ENCODE measurements at places on chromosomes 12 and 14. TPM values are rescaled to one million over a fixed set of nuclear protein-coding genes. Genes with fewer than 3 reads are reported as not detected.

Gene SPTB
- not detected for total RNA-seq

Gene P2RX7
- total RNA-seq = not detected

Gene IFNG
- not detected for total RNA-seq

Gene DYNC1H1
- 432 TPM for total RNA-seq

Gene FGF23
- not detected for total RNA-seq

Gene EXOC3L4
- total RNA-seq = 1.9 TPM

Data from cardiac ventricle fibroblast (primary cell).